ENCODE measurements at places on chromosomes 16 and 17.

GRCh38 chr17:39709319-39709997 is 9.6 kb downstream of the ERBB2 start:
- DNase-seq: no peak

- no peak for DNase-seq
Observed at GRCh38 chr16:89823087-89823823, 5.0 kb upstream of the SPIRE2 start.

DNA sequence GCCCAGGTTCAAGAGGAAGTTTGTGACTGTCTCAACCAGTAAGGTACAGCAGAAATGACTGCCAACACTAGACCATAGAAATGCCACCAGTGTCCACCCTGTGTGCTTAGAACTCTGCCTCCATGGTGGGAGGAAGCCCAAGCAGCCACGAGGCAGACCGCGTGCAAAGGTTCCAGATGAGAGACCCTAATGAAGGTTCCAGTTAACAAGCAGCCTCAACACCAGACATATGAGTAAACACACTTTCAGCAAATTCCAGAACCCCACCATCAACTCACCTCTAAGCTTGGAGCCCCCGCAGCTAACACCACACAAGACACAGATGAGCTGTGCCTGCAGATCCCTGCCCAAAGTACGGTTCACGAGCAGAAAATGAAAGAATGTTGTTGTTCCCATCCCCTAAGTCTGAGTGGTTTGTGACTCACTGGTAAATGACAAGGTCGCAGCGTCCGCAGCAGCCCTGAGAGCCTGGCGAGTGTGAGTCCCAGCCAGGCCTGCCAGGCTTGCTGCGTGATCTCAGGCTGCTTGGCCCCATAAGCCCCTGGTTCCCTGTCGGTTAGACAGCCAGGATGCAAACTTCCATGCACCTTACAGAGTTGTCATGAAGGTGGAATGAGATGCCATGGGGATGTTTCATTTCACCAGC is 193.7 kb downstream of the C16orf95 start:
- DNase-seq: no peak

DNA sequence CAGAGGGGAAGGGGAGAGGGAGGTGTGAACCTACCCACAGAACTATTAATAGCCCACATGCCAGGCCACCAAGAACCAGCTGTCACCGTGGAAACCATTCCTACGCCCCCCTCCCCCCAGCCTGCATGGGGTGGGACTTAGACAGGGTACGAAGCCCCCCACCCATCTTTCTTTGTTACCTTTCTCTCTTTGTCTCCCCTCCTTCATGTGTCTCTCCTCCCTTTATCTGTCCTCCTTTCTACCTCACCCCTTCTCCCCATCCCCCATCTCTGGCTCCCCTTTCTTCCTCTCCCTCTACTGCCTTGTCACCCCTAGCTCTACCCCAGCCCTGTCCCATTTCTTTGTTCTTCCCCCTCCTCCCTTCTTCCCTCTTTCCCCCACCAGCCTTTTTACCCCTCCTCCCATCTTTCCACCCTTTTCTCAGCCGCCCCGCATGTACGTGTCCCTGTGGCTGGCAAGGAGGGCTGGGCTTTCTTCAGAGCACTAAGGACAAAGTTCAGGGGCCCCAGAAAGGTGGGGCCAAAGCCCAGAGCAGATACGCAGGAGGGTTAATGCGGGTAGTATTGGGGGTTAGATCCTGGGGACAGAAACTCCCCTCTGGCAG is 8.0 kb downstream of the THRA start:
- DNase-seq: no peak

GRCh38 chr17:34130544-34130943 is 124.5 kb upstream of the CCL2 start:
- DNase-seq: no peak

GRCh38 chr16:70725024-70725911 is 39.4 kb upstream of the MTSS2 start:
- DNase-seq: no peak

GRCh38 chr17:72412650-72413076 is 291.8 kb downstream of the SOX9 start:
- no peak for DNase-seq

GRCh38 chr17:49576088-49576916 is 631 bp downstream of the NXPH3 start:
- no peak for DNase-seq

DNA sequence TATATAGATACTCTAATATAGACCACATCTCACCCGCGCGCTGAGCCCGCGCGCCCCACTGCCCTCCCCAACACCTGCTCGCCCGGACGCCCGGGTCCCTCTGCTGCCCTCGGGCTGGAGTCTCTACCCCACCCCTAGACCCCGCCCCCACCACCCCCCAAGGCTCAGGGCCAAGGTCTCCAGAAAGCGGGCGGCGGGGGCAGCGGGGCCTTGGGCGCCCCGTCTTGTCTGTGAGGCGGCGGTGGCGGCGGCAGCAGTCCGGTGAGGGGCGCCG is 2.6 kb downstream of the HES7 start:
- DNase-seq: no peak

DNA sequence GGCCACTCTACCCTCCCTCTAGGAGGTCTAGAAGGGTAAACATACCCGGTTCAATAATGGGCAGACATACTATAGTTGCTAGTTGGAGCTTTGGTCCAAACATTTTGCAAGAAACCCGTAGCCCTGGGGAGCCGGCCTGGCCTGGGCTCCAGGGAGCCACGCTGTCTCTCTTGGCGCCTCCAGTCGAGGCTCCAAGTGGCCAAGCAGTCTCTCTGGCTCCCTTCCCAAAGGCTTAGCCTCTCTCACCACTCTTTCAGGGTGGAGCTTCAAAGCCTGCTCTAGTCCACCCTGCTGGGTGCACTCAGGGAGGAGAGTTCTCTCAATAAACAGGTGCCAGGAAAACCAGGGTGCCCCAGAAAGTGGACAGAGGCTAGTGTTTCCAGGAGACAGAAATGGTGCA is 32.2 kb downstream of the RCVRN start:
- no peak for DNase-seq

DNA sequence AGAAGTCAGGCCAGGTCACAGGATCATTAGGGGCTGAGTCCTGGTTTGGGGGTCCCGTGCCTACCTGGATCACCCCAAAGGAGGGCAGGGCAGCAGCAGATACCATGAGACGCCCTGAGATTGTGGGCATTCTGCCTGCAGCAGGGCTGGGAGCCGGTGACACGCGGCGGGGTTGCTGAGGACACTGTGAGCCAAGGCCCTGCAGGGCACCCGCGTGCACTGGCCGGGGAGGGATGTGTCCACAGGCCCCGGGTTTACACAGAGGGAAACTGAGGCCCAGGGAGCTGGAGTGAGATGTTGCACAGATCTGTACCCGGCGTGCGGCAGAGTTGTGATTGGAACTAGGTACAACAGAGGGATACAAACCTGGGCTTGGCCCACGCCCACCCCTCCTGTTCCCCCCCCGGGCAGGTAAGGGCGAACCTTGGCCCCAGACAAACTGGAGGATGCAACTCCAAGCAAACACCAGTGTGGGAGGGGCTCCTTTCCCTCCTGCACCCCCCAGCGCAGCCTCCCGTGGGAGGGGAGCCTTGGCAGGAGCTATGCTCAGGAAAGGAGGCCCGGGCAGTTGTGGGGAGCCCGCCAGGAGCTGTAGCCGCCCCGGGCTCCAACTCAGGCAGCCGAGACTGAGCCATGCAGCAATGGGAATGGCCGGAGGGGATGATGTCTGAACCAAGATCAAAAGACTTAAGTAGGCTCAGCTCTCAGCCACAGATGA is 91.3 kb downstream of the ENGASE start:
- no peak for DNase-seq

All from HFFc6 (cell line).